NCI-H1105 (cell line): ENCODE measurements at places on chromosomes 16 and 17.

DNA sequence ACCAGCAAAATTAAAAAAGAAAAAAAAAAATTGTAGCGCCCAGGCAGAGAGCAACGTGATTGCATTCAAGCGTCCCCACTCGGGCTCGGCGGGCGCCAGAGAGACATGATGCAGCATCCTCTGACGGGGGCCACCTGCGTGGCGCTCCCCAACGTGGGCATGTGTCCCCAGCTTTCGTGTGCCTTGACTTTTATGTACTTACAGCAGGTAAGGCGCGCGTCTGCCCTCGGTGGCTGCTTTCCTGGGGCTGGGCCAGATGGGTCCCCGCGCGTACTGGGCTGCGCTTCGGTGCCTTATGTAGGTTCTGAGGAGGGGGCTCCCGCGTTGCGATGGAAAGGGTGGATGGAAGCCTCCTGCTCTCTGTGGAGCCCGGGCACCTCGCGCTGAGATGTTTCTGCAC is 28.4 kb upstream of the RBFOX1 start:
- no peak for DNase-seq

GRCh38 chr17:77304051-77304745 is 163.4 kb downstream of the SEC14L1 start:
- no peak for DNase-seq

GRCh38 chr17:22669721-22670120 is 977.4 kb downstream of the KCNJ18 start:
- no peak for DNase-seq

- no peak for DNase-seq
These were observed 43.5 kb downstream of the BEAN1 start for GRCh38 chr16:66470556-66470955.

GRCh38 chr17:29980261-29980660 is 38.8 kb downstream of the EFCAB5 start:
- no peak for DNase-seq

DNA sequence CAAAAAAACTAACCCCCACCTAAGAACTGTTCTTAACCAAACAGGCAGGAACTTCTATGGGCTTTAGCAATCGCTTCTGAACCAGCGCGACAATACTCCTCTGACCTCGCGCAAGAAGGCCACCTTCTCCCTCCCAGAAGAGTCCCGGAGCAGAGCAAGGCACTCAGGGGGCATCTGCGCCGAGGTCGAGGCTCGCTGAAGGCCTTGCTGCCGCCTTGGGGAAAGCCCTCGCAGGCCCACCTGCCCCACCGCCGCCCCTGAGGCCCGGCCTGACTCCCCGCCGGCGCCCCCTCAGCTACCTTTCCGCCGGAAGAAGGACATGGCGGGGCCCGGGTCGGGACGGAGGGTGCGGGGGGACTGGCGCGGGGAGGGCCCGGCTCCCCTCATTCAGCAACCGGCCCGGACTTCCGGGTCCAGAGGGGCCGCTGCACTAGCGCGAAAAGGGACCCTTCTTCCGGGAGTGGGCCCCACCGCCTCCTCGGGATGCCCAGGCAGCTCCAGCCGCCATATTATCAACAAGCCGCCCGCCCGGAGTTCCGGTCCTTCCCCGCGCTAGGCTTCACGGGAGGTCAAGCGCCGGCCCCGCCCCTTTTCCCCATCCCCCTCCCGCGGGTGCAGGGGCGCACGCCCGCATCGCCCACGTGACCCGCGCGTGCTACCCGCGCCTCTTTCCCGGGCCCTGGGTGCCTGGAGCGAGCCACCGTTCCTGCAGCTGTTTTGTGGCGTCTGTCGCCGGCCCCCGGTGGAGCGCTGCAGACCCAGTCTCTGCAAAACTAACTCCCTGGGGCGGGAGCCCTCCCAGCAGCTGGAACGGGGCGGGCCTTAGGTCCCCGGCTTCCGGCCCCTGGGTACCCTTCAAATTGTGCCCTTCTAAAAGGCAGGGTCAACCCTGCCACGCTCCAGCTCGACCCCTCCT is at the start of gene AKAP10:
AKAP10 (minus strand) TSS at position 536 of the 916 bp plus-strand sequence; CDS start at position 387, 149 bp downstream.
- peak; percentile 93 for DNase-seq

DNA sequence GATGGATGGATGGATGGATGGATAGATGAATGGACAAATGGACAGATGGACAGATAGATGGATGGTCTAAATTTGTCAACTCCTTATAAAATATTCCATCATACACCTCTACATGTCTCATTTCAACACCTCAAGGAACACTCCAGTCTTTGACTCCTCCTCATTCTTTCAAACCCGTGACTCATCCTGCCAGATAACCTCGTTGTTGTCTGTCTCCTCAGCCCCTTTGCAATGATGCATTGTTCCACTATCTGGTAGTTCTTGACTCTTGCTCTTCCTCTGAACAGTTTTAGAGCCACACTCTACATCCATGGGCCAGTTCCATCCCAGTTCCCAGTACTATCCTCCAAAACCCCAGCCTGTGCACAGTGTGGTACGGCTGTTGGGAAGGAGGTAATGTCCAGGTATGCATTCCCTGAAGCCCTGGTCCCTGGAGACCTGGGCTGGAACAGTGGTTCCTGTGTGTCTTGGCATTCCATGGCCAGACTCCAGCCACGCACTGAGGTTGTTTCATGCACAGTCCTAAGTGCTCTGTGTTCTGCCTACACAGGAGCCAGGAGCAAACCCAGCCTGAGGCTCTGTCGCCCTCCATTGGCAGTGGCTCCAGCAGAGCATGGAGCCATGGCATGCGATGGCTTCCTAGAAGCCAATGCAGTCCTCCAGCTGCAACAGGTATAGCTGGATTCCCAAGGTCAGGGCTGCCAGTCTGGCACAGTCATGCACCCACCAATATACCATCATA is 105.7 kb downstream of the C17orf67 start:
- no peak for DNase-seq

DNA sequence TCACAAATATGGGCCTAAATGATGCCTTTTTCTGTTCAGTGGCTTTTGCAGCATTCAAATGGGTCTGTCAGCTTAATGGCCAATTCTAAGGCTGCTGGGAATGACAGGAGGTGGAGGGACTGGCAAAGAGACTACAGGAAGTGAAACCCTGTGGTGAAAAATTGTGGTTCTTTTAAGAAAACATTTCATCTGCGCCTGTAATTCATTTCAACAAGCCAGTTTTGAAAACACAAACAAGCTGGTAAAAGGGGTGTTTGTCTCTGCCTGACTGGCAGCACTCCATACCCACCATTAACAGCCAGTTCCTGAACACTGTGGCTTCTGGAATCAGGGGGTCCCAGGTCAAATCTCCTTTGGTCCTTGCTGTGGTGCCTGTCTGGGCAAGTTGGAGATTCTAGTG is 3.6 kb upstream of the KDM8 start:
- no peak for DNase-seq

GRCh38 chr16:52055381-52055780 is 491.6 kb downstream of the TOX3 start:
- no peak for DNase-seq

DNA sequence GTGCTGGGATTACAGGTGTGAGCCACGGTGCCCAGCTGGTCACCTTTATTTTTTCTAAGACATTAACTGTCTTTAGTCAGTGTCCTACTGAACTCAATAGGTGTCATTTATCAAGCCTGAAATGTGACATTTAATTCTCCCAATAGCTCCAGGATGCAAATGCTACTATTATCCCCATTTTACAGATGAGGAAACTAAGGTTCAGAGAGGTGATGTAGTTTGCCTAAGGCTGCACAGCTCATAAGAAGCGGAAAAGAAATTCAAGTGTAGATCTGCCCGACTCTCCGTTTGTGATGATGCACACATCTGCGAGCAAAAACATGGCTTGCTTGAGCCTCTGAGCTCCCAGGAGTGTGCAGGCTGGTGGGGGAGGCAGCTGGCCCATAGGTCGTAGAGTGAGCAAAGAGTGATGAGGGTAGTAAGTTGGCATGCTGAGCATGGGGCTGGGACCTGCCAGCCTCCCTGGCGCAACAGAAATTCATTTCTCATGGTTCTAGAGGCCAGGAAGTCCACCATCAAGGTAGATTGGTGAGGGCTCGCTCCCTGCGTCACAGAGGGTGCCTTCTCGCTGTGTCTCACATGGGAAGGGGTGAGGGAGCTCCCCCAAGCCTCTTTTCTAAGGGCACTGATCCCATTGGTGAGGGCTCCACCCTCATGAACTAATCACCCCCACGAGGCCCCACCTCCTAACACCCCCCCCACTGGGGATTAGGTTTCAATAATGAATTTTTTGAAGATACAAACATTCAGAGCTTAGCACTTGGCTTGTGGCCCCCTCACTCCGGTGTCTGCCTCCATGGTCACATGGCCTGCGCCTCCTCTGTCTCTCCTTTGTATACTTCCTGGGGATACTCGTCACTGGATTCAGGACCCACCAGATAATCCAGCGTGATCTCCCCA is 141.5 kb upstream of the PLCG2 start:
- DNase-seq, result no peak
